Stimulated activated CD8-positive, alpha-beta memory T cell treated with anti-CD3 and anti-CD28 coated beads, Interleukin-7, amount 100 ng/mL, for 1 hour (primary cell): ENCODE measurements at places on chromosomes 3 and 15.

GRCh38 chr15:98322581-98322980, 325.8 kb upstream of the IGF1R start:
- DNase-seq = no peak

DNA sequence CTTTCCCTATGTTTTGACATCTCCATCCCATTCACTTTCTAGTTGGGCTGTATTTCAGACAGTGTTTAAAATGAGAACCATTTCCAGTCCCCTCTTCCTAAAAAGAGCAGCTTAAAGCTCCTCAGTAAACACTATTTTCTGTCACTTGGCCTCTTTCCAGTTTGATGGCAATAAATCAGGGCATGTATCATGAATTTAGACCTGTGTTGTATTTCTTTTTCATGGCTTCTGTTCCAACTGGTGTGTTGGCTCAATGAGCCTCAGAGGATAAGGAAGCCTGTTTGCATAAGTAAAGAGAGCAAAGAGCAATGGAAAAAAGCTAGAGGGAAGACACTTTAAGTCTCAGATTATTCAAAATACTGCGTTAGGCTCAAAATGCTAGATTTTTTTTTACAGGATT, 7.2 kb downstream of the CCDC80 start:
- DNase-seq = no peak

GRCh38 chr3:46215810-46216414, 7.8 kb upstream of the CCR1 start:
- DNase-seq = no peak

- no peak for DNase-seq
Observed at GRCh38 chr3:126340596-126340942, 16.6 kb downstream of the KLF15 start.

DNA sequence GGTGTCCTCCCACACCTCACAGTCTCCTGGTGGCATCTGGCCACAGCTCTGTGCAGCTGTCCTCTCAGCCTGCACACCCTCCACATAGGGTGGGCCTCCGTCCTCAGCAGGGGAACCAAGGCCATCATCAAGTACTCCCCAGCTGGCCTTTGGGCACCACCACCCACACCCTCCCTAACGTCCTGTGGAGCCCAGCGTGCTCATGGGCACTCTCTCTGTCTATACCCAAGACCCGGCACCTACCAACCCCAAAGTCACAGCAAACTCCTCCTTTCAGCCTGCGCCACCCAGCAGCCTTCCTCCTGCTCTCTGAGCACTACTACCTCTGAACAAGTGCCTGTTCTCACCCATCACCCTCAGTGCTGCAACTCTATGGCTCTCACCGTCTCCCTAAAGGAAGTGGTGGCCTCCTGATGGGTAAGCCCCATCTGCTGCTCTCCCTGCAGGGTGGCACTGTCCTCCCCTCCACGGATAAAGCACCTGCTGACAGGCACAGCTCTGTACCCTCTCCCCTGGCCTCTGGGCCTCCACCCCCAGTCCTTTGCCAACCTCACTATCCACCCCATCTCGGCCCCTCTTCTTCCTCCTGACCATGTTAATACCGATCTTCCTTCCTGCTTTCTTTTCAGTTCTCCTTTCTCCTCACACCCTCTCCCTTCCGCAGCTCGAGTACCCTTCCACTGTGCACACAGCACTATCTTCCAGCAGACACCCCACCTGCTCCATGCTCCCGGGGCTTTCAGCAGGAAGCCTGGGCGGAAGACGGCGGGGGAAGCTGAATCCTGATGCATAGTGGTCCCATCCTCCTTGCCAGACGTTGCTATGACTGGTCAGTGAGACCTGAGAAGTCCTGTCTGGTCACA, 31.5 kb downstream of the SLC41A3 start:
- no peak for DNase-seq

- DNase-seq = no peak
Observed at GRCh38 chr3:131881777-131882176, 153.0 kb downstream of the CPNE4 start.

GRCh38 chr3:12393894-12394293, 90.4 kb upstream of the TSEN2 start:
- no peak for DNase-seq

DNA sequence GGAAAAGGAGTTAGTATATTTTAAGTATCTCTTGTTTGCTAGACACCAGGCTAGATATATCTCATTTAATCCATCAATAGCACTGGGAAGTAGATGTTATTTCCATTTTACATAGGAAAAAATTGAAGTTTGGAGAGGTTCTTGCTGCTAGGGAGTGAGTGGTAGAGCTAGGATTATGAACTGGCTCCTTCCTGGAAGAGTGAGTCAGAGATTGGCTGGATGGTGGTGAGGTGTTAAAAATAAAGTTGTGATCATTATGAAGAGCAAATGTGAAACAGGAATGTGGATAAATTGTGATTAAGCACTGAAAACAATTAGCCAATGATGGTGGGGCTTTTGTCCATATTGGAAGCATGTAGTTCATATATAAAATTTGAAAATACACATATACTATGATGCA, 234.2 kb downstream of the WNT5A start:
- no peak for DNase-seq

DNA sequence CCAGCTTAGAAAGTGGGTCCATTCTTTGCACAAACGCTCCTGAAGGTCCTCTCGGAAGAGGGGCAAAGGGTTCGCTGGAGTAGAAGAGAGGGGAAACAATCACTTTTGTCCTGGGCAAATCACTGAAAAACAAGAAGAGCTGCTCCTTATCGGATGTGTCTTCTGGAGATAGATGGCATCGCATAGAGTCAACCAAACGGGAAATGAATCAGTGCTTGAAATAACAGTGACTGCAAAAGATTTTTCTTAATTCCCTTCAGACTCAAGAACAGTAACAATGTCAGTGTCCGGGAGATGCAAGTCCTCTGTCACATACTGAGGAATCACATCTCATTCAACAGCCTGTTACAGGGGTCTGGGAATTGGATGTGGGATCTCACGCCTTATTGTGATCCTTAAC, 78.8 kb upstream of the PCSK6 start:
- no peak for DNase-seq

- DNase-seq = no peak
Observed at GRCh38 chr3:97862582-97862981, 40.8 kb downstream of the CRYBG3 start.

DNA sequence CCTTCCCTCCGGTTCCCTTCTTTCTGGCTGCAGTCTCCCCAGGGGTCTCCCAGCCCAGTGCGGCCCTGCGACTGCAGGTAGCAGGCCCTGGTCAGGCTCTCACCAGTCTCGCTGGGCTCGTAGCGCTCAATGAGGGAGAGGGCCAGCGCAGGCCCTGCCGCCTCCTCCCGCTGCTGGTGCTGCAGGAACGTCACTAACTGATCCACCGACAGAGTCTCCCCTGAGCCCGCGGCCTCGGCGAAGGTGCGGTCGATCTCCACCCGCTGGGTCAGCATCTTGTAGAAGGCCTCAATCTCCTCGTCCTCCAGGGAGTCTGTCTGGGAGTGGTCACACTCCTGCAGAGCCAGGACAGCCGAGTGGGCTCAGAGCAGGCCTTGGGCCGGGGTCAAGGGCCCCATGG, 18.3 kb downstream of the PLCD1 start:
- DNase-seq = no peak

GRCh38 chr3:115808816-115809215, 185.5 kb downstream of the GAP43 start:
- DNase-seq = no peak

GRCh38 chr3:177426878-177427495, 229.7 kb upstream of the TBL1XR1 start:
- no peak for DNase-seq
